Right ventricle myocardium superior (tissue), 1 donor: ENCODE measurements at places on chromosomes 11 and 22. TPM values are rescaled to one million over a fixed set of nuclear protein-coding genes. Genes with fewer than 3 reads are reported as not detected.

TRIM51 gene
- not detected for total RNA-seq

RFPL2 gene
- not detected for total RNA-seq

DENND6B gene
- total RNA-seq: 1.1 TPM

TREH gene
- not detected for total RNA-seq

DNA sequence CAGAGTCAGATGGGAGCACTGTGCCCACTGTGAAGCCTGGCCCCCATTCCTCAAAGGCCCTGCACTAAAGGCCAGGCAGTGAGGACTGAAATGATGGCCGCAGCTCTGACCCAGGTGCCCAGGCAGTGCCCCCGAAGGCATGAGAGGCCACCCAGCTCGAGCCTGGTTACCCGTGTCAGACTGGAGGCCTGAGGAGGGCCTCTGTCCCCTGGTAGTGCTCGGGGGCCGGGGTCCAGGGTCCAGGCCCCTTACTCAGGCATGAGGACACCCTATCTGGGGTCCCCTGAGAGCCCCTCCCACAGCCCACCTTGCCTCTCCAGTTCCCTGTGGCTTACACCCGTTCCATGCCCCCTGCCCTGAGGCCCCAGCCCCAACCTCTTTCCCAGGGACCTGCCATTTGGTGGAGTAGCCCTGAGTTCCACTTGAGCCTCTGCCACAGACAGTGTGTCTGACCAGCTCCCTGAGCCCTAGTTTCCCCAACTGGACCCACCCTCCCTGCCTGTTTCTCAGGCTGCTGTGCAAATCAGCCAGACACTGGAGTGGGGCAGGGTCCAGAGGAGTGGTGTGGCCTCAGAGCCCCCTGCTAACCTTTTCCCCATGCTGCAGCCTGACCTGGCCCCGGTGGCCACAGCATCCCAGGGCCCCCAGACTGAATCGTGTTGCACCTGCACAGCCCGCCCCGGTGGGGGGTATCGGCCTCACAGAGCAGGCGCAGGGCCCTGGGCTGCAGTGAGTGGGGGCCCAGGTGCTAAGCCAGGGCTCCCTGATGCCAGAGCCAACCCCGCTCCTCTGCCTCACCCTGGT lies 10.8 kb upstream of the ANKRD13D start:
- peak; percentile 39 for DNase-seq

- no peak for DNase-seq
These were observed 162.1 kb downstream of the LDLRAD3 start for GRCh38 chr11:36105743-36106581.

- no peak for DNase-seq
These were observed 21.9 kb downstream of the KRTAP5-5 start for GRCh38 chr11:1651411-1651980.

- DNase-seq: peak; percentile 80
These were observed 734 bp downstream of the PPP1R14B start for GRCh38 chr11:64245797-64246620.

GRCh38 chr11:118948000-118948399 lies 8.1 kb upstream of the UPK2 start:
- DNase-seq: no peak

DNA sequence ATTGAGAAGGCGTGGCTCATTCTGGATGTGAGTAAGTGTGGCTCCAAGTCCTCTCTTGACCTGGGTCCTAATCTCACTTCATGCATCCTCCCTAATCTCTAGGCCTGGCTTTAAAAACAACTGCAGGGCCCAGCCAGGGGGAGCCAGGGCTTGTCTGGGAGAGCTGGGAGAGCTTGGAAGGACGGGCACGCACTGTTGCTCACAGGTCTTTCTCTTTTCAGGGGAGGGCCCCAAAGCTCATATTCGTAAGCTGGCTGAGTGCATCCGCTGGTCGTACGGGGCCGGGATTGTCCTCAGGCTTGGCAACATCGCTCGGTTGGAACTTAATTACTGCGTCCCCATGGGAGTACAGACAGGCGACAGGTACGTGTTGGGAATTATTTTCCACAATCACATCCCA lies 34.1 kb upstream of the PARVB start:
- no peak for DNase-seq
